ENCODE measurements at places on chromosomes 5 and 9.

- DNase-seq, result no peak
These were observed 25.8 kb downstream of the ECPAS start for GRCh38 chr9:111458139-111459009.

DNA sequence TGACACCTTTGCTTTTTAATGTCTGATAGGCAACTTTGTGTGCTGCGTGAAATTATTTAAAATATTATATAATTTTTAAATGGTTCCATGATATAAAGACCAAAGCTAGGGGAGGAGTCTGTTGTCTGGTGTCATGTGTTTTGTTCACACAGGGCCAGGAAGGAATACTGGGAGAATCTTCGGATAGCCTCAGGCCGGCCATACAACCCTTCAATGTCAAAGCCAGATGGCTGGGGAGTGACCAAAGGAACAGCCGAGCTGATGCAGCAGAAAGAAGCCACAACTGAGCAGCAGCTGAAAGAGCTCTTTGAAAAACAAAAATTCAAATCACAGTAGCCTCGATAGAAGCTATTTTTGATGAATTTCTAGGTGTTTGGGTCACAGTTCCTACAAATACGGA lies 19.2 kb downstream of the BHMT start:
- DNase-seq, result no peak

GRCh38 chr5:106699198-106699597 lies 971.5 kb downstream of the EFNA5 start:
- DNase-seq, result no peak

- DNase-seq, result no peak
These were observed 566.2 kb upstream of the WWC1 start for GRCh38 chr5:167725264-167725663.

- DNase-seq, result no peak
These were observed 376.6 kb downstream of the EFNA5 start for GRCh38 chr5:107294211-107294550.

GRCh38 chr5:106875591-106876297 lies 795.0 kb downstream of the EFNA5 start:
- DNase-seq, result no peak

DNA sequence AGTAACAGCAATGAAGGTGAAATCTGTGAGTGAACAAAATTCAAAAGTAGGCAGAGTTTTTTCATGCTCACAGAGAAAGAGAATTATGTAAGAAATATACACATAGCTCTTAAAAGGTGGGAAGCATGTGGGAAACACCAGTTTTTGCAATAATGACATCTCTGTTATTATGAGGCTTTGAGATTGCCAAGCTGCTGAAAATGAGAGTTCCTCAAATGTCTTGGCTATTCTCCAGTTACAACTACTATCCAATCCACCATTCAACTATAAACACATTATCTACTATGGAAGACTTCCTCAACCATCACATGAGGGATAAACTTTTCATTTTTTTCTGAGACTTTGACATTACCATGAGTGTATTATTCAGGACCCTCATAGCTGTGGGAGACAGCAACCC lies 420.8 kb upstream of the ACTBL2 start:
- DNase-seq, result no peak

DNA sequence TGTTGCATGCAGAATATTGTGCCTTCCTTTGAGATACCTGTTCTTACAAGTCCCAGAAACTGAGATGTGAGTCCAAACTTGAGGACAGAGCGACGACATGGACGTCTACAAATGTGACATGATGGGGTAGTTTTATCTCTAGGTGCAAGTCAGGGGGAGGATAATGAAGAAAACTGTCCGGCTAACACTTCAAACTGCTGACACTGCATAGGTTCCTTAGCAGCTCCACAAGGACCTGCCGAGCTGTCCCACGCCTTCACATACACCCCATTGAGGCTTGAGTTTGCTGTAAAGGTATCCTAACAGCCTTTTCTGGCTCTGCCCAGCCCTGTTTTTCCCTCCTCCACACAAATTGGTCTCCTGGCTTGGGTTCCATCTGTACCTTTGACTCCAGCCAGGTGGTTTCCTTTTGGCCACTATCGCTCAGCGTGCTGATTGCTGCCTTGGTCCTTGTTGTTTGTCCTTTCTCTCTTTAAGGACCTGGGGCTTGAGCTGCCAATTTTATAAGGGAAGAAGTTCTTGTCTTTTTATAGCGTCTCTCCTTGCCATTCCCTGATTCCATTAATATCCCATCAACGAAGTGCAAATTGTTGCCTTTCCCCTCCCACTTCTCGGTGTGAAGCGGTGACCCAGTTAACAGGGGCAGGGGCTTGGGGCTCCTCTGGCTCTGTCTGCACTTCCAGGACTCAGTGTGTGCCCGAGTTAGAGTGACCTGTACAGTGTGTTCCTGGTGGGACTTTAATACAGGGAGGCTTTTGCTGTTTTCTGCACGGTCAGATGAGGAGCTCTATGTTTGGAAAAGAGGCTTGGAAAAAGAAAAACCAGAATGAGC lies 100.3 kb downstream of the PCSK1 start:
- DNase-seq, result no peak

GRCh38 chr5:178473854-178474253 lies 116.3 kb downstream of the COL23A1 start:
- no peak for DNase-seq

- no peak for DNase-seq
These were observed 179.8 kb upstream of the ARRDC3 start for GRCh38 chr5:91562922-91563321.

DNA sequence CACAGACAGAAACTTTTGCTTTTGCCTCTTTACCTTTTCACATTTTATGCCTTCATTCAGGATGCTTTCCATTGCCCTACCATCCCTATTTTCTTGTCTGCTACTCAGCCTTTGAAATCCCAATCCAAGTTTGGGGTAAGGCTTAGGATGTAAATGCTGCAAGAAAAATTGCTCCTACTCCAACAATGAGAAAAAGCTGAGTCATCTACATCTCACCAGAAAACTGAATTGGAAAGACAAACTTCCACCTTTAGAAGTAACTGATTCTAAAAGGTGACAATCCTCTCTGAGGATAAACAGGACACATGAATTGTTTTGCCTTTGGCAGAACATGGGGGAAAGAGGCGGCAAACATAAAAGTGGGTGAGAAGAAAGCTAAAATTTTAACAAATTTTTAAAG lies 295.6 kb downstream of the NR2F1-AS1 start:
- no peak for DNase-seq
